A549 treated with dexamethasone at 1 μM for 4 hours (cell line): ENCODE measurements at places on chromosomes 16 and 17. TPM values are rescaled to one million over a fixed set of nuclear protein-coding genes. Genes with fewer than 3 reads are reported as not detected.

The USP31 gene
- total RNA-seq, result 11.9 to 18.9 TPM (median 17.3 TPM) in 5 replicates

The ABCA3 gene
- total RNA-seq, result 15.9 to 23.7 TPM (median 20.9 TPM) in 5 replicates

The HAGH gene
- total RNA-seq, result 50.3 to 70.7 TPM (median 65.9 TPM) in 5 replicates

The PCGF2 gene
- total RNA-seq, result 27.1 to 65.8 TPM (median 62.0 TPM) in 5 replicates

The SMCR8 gene
- total RNA-seq, result 12.7 to 18.4 TPM (median 16.7 TPM) in 5 replicates

The ITGB4 gene
- total RNA-seq, result 81.3 to 148 TPM (median 126 TPM) in 5 replicates
